ENCODE measurements at places on chromosomes 4 and X. TPM values are rescaled to one million over a fixed set of nuclear protein-coding genes. Genes with fewer than 3 reads are reported as not detected.

GRCh38 chr4:145189981-145190380 is 9.6 kb upstream of the OTUD4 start:
- DNase-seq: no peak

DNA sequence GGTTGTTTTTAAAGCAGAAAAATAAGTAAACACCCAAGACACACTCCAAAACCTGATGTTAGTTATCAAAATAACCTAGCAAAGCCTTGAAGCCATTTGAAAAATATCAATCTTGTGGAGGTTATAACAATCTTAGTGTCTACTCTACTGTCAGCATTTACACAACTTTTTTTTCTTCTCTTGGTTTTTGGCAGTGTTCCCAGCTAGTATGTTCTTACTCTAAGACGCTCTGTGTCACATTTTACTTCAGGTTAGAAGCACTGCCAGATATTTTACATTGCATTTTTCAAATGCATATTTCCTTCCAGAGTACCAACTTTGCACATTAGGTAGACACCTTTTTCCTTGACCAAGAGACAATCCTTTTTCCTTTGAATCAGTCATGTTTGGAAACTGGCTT is 114.0 kb upstream of the INPP4B start:
- DNase-seq: no peak

DNA sequence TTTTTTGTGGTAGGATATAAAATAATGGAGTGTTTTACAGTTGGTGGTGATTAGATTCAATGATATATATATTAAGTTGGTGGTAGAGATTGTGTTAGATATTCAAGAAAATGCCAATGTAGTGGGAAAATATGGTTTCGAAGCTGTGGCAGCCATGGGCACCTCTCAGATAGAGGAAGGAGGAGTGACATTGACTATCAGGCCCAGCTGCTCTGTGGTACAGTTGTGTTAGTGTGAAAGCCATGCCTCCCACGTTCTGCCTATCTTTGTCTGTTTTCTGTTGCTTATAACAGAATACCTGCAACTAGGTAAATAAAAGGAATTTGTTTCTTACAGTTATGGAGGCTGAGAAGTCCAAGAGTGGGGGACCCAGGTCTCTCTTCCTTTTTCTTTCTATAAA is 101.9 kb downstream of the ARHGAP10 start:
- no peak for DNase-seq

DNA sequence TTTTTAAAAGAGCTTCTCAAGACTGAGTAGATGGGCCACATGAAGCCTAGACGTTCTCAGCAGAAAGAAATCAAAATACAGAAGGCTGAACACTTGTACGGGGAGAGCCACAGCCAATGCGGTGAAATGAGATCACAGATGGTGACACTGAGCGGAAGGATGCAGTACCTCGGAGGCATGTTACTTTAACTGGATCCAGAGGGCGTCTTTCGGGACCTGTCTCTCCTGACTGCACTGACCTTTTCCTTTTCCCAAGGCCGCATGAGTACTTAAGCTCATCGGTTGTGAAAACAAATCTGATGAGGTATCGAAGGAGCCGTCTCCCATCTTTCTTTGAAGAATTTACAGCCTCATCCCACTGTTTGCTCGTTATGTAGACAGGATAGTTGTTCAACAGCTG is 32.6 kb downstream of the BEND4 start:
- DNase-seq: no peak

GRCh38 chr4:4759883-4760282 is 99.6 kb upstream of the MSX1 start:
- DNase-seq: no peak

DNA sequence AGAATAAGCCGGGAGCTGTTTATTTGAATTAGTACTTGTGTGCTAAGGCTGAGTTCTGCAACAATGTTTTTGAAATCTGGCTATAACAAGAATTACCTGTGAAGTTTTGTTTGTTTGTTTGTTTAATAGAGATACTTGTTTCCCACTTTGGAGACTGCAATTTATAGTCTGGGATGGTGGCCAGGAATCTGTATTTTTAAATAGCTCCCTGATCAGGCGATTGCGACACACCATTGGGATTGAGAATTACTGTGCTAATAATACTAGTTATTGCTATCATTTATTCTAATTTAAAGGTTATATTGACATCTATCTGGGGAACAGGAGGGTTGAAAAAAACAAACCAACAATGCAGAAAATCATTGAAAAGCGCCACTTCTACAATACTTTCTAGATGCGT is 951.6 kb upstream of the TENM3 start:
- no peak for DNase-seq

DNA sequence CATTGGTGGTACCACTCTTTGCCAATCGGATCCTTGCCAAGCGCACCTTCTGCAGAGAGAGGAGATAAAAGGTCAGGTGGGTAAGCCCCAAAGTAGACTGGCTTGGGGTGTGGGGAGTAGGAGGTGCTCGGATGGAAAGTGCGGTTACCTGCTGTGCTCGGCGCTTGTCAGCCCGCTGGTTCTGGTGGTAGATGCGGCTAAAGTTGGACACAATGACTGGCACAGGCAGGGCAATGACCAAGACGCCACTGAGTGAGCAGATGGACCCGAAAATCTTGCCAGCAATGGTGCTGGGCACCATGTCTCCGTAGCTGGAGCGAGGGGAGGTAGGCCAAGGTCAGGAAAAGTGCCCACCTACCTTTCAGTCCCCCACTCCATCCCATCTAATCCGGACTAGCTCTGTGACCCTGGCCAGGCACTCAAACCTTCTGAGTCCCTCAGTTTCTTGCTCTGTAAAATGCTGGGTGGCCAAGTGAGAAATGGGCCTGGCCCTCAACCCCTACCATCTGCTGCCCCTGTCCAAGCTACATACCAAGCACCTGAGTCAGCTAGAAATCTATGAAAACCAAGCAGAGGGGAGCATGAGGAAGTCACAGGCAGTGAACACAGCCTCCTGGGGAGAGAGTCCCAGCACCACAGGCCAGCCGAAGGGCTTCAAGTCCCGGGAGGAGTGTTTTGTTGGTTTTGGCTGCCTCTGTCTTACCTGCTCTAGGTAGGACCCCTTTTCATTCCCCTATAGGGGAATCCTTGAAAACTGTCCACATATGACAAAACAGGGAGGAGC is 4.7 kb downstream of the KCND1 start:
- DNase-seq: no peak

- DNase-seq: no peak
These were observed 1456.9 kb downstream of the TECRL start for GRCh38 chr4:62952366-62952765.

DNA sequence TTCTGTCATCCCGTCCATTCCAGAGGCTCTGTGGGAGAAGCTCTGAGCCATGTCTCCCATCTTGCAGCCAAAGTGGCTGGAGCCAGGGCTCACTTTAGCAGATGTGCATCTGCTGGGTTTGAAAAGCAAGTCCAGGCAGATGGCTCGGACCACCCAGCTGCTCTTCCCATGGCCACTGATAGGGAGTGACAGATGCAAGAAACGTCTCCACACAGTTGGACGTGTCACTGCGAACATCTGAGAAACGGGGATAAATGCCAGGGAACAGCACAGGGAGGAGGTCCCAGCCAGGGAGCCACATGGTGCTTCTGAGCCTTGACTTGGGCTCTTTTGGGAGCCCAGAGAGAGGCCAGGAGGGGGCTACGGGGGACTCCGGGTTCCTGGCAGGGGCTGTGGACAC is 242.3 kb downstream of the AFAP1 start:
- DNase-seq: no peak

DNA sequence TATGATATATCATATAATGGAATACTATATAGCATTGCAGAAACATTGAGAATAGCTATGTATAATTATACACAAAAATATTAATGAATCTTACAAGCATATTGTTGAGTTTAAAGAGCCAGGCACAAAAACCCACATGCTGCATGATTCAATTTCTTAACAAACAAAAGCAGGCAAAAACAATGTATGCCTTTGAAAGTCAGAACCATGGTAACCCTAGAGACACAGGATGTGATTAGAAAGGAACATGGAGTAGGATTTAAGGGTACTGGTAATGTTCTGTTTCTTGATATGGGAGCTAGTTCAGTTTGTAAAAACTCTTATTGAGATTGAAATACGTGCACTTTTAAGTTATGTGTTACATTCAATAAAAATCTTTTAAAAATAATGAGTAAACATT is 21.5 kb downstream of the CXCL8 start:
- DNase-seq: no peak

DNA sequence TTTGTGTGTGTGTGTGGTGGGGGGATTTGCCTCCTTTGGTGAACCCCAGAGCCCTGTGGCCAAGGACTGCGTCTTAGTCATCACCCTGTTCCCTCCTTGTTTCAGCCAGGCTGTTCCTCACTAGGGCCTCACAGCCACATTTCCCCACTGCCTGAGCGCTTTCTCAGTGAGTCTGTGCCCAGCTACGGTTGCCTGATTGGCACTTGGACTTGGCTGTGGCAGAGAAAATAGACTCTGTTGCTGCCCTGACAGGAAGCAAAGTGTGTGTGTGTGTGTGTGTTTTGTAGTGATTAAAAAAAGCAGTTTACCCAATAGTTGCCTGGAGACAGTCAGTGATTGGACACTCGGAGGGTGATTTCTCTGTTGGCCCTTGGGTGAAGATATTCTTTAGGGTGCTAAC is 113.0 kb downstream of the UCHL1 start:
- DNase-seq: no peak

- DNase-seq: no peak
These were observed 488 bp downstream of the NAP1L5 start for GRCh38 chr4:88697141-88697540.

GRCh38 chr4:118221227-118221800 is 131.5 kb downstream of the PRSS12 start:
- DNase-seq: no peak

- no peak for DNase-seq
These were observed 85.5 kb upstream of the SPANXB1 start for GRCh38 chrX:140916872-140917271.

GRCh38 chrX:139559383-139560042 is 29.0 kb downstream of the F9 start:
- DNase-seq: no peak

DNA sequence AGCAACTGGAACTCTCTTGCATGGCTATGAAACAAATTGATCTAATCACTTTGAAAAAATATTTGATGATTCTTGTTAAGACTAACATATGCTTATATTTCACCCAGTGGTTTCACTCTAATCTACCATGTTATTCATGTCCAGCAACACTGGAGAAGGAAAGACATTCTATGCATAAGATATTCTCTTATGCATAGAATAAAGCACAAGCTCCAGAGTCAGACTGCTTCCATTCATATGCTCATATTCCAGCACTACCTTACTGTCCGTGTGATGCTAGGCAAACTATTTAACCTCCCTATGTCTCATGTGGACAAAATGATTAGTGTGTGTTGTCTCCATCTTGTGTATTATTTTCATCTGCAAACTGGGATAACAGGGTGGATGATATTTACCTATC is 124.1 kb downstream of the RNF150 start:
- no peak for DNase-seq

DNA sequence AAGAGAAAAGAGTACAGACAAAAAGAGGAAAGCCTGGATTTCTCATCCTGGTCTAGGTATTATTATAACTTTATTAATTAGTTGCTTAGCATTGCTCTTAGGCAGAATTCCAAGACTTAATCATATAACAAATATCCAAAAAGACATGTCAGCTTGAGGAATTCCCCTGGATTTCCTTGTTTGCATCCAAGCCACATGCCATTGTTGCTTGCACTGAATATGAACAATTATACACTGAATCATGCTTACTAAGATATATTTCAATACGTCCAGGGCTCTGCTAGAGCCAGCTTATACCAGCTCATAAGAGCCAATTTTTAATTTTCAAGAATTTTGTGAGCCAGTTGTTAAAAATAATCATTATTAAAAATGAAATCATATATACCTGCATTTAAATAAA is 5.5 kb upstream of the TLR10 start:
- DNase-seq: no peak

DNA sequence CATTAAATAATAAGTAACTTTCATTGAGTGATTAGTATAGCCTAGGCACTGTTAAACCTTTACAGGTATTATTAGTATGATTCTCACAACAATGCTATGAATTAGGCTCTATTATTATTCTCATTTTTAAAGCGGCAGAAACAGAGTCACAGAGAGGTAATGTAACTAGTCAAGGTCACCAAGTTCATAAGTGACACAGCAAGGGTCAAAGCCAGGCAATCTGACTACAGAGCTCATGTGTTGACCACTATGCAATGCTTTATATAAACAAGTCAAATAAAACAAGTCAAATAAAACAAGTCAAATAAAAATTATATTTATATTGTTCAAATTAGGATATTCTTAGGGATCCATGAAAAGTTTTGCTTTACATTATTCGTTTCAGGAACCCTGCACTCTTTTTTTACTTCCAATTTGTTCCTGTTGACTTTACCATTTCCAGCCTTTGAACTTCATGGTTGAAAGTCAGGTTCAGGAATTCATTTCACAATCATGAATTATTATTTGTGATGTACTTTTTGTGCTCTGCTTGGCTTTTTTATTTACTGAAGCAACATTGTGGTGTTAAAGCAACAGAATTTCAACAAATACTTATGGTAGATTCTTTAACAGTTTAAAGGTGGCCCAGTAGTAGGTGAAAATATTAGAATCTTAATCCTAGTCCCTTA is 18.0 kb upstream of the ZC4H2 start:
- no peak for DNase-seq

DNA sequence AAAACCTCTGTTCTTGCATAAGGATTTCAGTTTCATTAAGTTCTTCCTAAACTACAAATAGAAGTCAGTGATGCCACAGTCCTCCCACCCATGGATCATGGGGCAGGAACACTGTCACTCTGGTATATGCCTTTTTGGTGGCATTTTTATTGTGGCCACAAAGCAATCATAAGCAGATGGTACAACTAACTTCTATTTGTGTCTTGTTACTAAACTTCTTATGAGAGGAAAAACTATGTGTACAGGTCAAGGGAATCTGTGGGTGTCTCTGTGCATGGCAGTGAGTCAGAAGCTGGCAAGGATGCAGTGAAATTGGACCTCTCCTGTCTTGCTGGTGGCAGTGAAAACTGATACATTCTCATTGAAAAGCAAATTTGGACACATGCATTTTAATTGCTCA is 245.0 kb upstream of the GPC4 start:
- DNase-seq: no peak

DNA sequence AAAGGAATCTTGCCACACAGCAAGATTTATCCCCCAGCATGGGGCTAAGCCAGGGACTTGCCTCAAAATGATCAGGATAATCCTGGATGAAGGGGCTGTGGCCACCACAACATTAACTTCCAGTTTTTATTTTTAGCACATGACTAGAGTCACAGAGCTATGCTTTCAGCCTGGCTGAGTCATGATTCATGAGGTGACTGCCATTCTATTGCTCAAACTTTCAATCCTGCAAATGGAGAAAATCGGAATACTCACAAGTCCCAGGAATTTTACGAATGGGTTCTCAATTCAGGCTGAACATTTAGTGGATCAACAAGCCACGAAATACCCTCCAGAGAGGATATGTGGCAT is 70.7 kb upstream of the HPGD start:
- DNase-seq: no peak

The SLC30A9 gene
- total RNA-seq: 31.5 TPM

The CXCL3 gene
- total RNA-seq: 15.1 TPM

The FAM114A1 gene
- 81.3 TPM for total RNA-seq

The GAB1 gene
- 30.2 TPM for total RNA-seq

The GAGE12J gene
- not detected for total RNA-seq

The ZNF157 gene
- total RNA-seq: not detected

The CXCL11 gene
- total RNA-seq: not detected

The MAGEA4 gene
- not detected for total RNA-seq

The CDX4 gene
- total RNA-seq: not detected

The MBTPS2 gene
- total RNA-seq: 14.8 TPM

The ZNF732 gene
- 0.16 TPM for total RNA-seq

The DCAF4L1 gene
- total RNA-seq: 0.35 TPM

The ELMOD2 gene
- total RNA-seq: 18.7 TPM

The PLXNA3 gene
- 57.2 TPM for total RNA-seq

The NXF2 gene
- not detected for total RNA-seq

The HTN3 gene
- total RNA-seq: not detected

The OPN1MW gene
- total RNA-seq: not detected

Measured in mesenteric fat pad (tissue), 1 donor.